RWPE1 (cell line): ENCODE measurements at places on chromosomes 4 and X.

- peak; percentile 95 for DNase-seq
Measured at GRCh38 chrX:1452516-1453394, at the start of gene ASMTL. ASMTL (minus strand) TSS chrX:1452909; CDS start chrX:1452840, 69 bp downstream.

GRCh38 chr4:77146186-77147078 is 10.6 kb upstream of the CCNG2 start:
- no peak for DNase-seq

DNA sequence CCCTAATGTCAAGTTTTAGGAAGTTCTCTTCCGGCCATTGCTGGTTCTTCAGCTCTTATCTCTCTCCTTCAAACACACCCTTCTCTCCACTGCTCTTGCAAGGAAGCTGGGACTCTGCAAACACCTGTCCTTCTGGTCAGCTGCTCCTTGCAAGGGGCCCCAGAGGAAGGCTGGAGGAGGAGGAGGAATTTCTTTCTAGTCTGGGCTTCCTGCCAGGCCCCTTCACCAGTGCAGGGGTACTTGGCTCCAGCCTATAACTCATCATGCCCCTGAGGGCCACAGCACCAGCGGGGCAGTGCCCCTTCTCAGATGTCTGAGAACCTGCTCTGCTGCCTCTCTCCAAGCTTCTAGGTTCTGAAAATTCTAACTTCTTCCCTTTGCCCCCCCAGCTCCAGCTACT is 46.7 kb downstream of the REELD1 start:
- DNase-seq = no peak

DNA sequence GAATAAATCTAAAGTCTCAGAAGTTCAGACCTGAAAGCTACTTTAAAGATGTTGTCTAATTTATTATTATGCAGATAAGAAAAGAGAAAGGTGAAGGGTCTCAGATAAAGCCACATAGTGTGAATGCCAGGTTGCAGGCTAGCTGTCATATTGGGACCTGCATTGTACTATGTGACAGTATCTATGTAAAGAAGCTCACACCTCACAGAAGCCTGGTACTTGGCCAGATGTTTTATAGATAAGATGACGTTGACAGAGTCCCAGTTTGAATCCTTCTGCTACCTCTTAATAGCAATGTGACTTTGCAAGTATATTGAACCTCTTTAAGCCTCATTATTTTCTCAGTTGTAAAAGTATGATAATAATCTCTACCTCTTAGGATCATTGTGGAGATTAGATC is 227.0 kb downstream of the SPRY1 start:
- no peak for DNase-seq

GRCh38 chr4:24570172-24570571 is 14.2 kb downstream of the DHX15 start:
- DNase-seq = no peak
